NCI-H748 treated with DMSO at 0.1 percent for 48 hours (cell line): ENCODE measurements at places on chromosomes 1 and 21.
A peak's percentile ranks its signal among the peaks of the same experiment; 100 is the strongest.

- DNase-seq = no peak
These were observed 45.9 kb upstream of the COL6A2 start for GRCh38 chr21:46051821-46052675.

DNA sequence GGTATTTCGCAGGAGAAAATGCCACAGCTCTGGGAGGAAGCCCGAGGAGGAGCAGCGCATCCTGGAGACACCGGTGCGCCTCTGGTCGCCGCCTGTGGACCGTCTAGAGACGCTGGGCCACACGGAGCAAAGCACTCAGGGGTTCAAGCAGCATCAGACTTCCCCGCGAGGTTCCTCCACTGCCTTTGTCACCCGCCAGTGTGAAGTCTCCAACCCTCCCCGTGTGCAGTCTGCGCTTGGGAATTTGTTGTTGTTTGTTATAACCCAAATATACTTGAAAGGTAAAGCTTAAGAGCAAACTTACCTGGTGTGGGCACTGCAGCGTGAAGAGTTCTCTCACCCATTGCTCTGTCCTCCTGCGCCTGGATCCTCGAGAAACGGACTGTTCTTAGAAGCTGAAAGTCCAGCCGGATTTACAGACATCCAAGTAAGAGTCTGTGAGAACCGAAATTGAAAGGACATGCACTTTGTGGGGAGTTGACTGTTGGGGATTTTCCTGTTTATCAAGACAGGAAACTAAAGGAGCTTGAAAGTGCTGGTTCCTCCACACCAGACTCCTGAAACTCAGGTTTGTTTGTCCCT lies at the start of gene GBP4:
Gene GBP4, minus strand, starts transcription at position 452 of the 582 bp plus-strand sequence. Its CDS starts 108 bp downstream, at position 344.
- no peak for DNase-seq

- DNase-seq = no peak
These were observed 35.8 kb downstream of the LAMC1 start for GRCh38 chr1:183058851-183059502.

DNA sequence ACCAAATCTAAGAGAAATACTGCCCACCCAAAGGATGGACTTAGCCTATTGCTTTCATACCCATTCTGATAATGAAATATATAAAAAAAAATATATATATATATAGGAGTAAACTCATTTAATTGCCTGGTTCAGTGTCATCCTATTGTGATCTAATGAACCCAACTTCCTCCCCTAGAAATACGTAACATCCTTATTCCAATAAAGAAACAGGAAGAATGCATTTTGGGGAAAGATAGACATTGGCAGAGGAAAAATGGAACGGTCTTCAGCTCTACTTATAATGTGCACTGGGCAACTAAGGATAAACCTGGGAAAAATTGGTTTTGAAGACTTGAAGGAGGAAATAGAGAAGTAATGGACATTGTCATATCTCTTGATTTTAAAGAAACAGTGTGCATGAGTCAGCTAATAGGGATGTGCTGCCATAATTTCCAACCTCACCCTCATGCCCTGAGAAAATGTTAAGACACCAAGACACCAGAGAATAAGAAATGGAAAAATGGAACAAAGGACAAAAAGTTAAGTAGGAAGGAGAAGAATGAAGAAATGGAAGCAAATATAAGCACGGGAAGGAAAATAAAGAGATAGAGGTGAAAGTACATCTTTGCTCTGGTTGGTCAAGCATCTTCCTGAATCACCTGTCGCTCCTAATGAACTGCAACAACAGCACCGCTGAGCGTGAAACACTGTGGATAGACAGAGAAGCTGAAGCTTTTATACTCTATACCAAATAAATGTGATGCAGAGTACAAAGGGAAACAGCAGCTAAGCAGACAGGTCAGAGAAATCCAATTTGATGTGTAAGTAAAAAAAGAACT lies 5.4 kb downstream of the UBR4 start:
- no peak for DNase-seq

GRCh38 chr1:206846487-206846886 lies 18.9 kb upstream of the IL20 start:
- no peak for DNase-seq

DNA sequence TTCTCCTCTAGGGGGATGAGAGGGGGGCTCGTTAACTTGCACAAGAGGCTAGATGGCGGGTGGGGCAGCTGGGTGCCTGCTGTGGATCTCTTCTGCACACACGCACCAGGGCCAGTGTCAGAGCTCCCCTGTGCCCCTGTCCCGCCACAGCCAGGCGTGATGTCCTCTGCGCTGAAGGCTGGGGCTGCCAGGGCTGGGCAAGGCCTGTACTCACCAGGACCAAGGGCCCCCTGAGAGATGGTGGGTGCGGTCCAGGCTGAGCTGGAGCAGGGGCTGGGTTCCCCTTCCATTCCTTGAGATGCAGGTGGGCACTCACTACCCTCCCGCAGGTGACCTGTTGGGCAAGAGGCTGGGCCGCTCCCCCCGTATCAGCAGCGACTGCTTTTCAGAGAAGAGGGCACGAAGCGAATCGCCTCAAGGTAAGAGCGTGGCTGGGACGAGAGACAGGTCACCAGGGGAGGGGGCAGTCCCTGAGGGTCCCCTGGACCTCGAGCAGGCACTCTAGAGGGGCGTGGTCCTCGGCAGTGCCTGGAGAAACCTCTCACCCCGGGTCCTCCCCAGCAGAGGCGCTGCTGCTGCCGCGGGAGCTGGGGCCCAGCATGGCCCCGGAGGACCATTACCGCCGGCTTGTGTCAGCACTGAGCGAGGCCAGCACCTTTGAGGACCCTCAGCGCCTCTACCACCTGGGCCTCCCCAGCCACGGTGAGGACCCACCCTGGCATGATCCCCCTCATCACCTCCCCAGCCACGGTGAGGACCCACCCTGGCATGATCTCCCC lies 15.2 kb downstream of the SAMD11 start:
- DNase-seq = no peak

DNA sequence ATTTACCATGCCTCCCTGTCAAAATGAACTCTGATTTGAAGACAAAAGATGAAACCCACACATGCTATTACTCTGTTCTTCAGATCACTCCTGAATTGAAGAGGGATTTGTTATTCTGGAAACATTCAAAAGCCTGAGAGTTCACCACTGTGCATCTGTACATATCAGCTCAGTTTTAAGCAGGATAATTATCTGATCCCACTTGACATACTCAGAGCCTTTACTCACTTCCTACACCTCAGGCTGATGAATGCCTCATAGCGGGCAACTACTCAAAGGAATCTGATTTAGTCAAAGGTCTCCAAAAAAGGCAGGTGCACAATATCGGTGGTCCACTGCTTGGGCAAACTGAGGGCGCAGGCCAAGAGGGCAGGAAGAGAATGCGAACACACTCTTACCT lies 47.5 kb upstream of the LPAR3 start:
- DNase-seq = no peak

DNA sequence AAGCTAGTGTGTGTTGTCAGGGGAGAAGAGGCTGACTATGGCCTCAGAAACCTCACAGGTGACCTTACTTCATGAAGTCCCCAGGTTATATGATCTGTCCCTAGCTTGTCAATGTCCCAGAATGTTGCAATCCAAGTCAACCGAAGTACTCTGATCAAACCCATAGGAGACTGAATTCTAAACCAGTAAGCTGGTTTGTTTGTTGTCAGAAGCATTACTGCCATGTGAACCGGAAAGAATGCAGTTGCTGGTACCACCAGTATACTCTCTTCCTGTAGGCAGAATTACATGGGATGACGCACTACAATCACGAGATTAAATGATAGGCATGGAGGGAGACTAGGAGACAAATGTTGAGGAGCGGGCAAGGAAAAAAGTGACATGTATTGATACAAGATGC lies 26.1 kb upstream of the MAN1A2 start:
- no peak for DNase-seq

GRCh38 chr21:22925032-22925431 lies 1926.8 kb downstream of the NCAM2 start:
- DNase-seq = no peak

GRCh38 chr1:194024659-194025058 lies 838.2 kb upstream of the B3GALT2 start:
- DNase-seq = no peak

DNA sequence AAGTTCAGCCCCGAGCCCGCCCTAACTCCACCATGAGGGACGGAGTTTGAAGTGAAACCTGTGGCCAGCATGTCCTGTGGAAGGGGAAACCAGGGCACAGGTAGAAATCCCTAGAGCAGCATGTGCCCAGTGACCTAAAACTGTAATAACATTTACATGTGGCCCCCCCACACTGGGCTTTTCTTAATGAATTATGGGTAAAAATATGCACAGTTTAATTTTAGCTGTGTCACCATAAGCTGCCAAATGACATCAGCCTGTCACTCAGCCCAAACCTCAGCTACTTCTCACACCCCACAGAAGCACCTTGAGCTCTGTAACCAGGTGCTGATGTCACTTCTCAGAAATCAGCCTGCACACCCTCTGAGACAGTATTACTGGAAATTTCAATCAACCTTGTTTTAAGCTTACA lies 50.0 kb upstream of the SLC19A1 start:
- DNase-seq = no peak

DNA sequence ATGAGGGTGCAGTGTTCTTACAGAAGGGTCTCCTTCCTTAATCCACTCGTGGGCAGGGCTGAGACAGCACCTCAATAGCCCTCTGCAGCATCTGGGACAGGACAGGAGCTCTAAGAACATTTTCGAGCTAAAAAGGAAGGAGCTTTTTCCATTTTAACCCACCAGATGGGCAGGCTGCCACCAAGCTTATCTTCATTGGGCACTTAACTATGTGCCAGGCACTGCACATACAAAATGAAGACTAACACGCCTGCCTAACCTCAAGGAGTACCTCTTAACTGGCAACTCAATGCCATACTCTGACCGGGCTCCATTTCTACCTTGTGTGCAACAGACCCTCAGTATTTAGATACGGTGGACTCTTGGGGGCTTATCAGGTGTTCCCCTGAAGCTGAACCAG lies 48.2 kb downstream of the SSBP3 start:
- no peak for DNase-seq

DNA sequence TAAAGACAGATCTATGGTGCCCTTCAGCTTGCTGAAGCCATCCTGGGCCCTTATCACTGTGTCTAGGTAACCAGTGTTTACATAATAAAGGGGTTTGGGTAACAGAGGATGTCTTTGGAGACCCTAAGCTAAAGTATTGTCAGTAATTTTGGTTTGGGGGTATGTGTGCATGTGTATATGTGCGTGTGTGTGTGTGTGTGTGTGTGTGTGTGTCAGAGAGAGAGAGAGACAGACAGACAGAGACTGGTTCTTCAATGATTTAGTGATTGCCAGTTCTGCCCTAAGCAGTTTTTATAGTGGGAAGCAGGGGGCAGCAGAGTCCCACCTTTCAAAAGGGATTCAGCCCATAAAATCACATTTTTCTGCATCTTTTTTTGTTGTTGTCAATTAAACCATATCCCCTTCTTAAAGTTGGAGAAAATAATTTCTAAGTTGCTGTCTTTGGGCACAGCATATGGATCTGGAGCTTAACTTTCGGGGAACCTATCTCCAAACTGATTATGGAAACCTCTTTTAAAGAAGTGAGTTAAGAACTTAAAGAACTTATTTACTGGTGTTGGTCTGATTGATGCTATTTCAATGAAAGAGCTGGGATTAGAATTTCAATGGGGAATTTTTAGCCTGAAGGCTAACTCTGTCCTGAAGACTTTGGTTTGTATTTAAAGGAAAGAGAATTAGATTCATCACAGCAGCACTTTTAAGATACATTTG lies 51.1 kb downstream of the ZNF326 start:
- DNase-seq = peak; percentile 2
